Left ventricle myocardium superior (tissue), 1 donor: ENCODE measurements at places on chromosomes 6 and 20. TPM values are rescaled to one million over a fixed set of nuclear protein-coding genes. Genes with fewer than 3 reads are reported as not detected.

- no peak for DNase-seq
Measured at GRCh38 chr6:117449549-117450439, 24.1 kb upstream of the ROS1 start.

DNA sequence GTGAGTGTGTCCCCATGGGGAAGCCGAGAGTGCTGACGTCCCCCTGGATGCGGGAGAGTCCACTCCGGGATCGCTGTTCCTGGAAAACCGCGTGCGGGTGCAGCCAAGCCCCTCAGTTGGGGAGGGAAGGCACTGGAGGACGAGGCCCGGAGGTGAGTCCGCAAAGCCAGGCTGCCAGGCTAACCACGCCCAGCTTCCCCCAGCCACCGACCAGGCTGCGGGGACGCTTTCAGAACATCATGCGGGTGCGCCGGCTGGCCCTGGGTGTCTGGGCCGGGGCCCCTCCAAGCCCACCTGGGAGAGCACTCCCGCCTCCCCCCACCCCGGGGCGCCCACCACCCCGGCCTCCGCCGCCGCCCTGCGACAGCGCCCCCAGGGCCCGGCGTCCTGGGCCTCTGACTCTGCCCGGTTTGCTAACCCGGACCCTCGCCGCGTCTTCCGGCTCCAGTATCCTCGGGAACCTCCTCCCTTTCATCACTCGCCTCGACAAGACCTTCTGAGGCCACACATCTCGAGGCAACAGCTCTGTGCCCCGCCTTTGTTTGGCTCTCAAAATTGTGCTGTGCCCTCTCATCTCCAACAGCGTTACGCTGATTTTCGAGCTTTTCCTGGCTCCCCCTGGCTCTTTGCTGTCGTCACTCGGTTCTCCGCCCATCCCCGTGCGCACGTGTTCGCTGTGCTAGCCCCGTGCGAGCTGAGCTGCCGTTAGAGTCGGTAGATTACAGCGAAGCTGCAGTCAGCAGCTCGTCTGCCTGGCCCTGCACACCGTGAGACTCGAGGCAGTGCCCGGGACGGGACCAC lies 47.1 kb upstream of the ENTPD6 start:
- peak; percentile 61 for DNase-seq

GRCh38 chr20:23646106-23646873 lies 8.5 kb upstream of the CST3 start:
- no peak for DNase-seq

- DNase-seq, result no peak
Measured at GRCh38 chr20:52306477-52306876, 114.9 kb upstream of the ZFP64 start.

DNA sequence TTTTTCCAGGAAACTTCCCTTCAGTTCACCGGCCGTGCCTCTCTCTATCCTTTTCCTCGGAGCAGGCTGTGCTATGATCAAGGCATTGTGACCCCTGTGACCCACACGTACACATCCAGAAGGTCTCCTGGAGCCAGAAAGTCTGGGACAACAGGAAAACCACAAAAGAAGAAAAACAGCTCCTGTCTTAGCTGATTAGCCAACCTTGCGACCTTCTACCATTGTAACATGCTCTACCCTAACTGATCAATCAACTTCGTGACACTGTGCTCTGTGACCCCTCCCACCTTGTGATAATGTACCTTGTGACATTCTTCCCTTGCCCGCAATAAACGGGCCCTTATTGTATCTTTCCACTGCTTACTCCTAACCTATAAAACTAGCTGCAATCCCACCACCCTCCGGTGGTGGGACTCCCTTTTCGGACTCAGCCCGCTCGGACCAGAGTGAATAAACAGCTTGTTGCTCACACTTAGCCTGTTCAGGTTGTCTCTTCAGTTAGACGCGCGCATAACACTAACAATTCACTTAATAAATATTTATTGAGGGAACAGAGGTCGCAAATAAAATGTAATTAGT lies 24.2 kb downstream of the ZNF311 start:
- DNase-seq, result peak; percentile 34

DNA sequence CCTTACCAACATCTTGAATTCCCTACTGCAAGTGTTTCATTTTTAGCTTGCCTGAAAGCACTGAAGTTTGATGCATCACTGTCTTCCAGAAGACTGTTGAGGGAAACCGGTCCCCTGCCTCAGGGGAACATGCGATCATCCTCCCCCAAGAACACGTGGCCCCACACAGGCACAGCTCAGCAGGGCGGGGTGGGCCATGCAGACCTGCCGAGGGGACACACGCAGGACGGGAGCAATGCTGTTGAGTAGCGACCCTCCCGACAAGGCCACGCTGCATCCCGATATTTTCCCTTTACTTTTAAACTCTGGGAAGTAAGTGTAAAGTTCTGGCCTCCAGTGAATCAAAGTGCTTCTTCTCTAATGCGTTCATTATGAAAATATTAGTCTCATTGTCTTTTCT lies 59.3 kb upstream of the XRN2 start:
- no peak for DNase-seq

DNA sequence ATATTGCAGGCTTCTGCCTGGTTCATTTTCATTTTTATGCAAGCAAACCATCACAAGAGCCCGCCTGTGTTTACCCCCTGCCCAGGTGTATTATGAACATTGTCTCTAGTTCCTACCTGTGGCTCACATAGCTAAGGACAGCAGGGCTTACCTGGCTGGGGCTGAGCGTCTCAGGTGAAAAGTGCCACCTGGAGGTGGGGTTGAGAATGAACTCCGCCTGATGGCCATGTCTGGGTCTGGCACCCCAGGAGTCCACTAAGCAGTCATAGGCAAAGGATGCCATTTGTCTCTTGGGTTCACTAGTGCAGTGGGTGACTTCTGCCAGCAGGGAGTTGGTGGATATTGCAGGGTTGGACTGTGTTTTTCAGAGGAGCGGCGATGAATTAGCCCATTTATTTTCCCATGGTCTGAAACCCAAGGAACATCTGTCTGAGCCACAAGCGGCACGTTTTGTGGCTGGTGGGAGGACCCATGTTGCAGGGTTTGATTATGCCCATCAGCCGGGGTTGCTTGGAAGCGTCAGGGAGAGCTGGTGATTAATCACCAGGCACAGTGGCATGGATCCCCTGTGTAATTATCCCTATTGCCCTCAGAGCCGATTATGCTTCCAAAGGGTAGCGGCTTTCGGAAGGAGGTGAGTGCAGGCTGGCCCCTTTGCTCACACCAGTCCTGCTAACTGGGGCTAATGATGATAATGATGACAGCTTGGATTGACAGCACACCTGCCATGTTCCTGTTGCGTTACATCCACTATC lies 92.1 kb downstream of the CDH26 start:
- no peak for DNase-seq

GRCh38 chr6:72262254-72262653 lies 359.6 kb upstream of the KCNQ5 start:
- DNase-seq, result no peak

- DNase-seq, result no peak
Measured at GRCh38 chr6:116066789-116067188, 6.1 kb upstream of the FRK start.

The HSPA1L gene
- 2.0 TPM for total RNA-seq

The GLP1R gene
- total RNA-seq, result 11.6 TPM

The FERMT1 gene
- 1.1 TPM for total RNA-seq

The RAD21L1 gene
- total RNA-seq, result not detected

The SMLR1 gene
- total RNA-seq, result not detected

The TPBG gene
- 2.5 TPM for total RNA-seq
